Midbrain (tissue), 1 donor: ENCODE measurements at places on chromosomes 6 and 20.

- no peak for DNase-seq
These were observed 29.1 kb upstream of the ZC3H12D start for GRCh38 chr6:149513915-149514314.

DNA sequence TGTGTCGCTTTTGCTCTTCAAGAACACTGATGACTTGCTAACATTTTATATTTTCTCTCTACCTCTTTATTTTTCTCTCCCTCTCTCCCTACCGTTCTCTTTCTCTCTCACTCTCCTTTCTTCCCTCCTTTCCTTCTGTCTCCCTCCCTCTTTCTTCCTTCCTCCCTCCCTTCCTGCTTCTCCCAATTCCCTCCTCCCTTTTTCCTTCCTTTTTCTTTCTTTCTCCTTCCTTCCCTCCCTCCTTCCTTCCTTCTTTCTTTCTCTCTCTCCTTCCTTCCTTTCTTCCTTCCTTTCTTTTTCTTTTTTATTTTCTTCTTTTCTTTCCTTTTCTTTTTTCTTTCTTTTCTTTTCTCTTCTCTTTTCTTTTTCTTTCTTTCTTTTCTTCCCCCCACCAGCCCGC is 1066.1 kb downstream of the KIF16B start:
- DNase-seq: no peak

- no peak for DNase-seq
These were observed 54.0 kb downstream of the GPR63 start for GRCh38 chr6:96783307-96783706.

DNA sequence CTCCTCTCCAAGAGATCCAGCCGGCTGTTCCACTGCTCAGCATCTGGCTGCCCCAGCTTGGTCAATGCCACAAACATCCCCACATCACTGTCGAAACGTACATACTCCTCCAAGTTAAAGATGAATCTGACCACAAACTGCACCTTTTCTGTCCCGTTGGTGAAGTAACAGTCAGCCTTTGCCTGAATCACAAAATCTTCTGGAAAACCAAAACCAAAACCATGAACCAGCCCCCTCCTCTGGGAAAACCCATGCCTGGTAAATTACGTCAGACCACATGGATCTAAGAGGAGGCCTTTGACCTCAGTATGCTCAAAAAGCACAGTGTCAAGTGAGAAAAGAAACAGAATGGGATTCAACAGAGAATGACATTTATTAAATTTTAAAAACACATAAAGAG is 1.7 kb downstream of the HLA-DOB start:
- no peak for DNase-seq

GRCh38 chr6:21596949-21597682 is 3.6 kb downstream of the SOX4 start:
- peak; percentile 70 for DNase-seq

GRCh38 chr6:157563611-157564284 is 182.8 kb downstream of the ZDHHC14 start:
- DNase-seq: no peak

GRCh38 chr20:61443443-61444126 is 191.5 kb downstream of the CDH4 start:
- no peak for DNase-seq

- DNase-seq: no peak
These were observed 14.0 kb downstream of the ARHGAP18 start for GRCh38 chr6:129696028-129696418.

GRCh38 chr20:21322083-21322710 is 19.1 kb downstream of the XRN2 start:
- DNase-seq: no peak

DNA sequence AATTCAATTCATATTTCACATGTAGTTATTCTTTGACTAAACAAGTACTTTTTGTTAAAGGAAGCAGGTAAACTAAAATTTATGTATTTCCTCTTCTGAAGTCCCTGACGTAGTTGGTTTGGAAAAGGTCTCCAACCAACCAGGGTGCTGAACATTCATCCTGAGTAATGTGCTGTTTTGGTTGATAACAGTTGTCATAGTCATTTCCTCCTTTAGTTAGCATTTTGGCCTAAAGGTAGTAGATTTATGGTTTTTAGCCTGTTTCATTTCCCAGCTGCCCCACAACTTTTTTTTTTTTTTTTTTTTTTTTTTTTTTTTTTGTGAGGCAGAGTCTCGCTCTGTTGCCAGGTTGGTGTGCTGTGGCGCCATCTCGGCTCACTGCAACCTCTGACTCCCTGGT is 382.8 kb upstream of the FLRT3 start:
- DNase-seq: no peak
